PC-9 (cell line): ENCODE measurements at places on chromosomes 1 and 21. TPM values are rescaled to one million over a fixed set of nuclear protein-coding genes. Genes with fewer than 3 reads are reported as not detected.

- H3K36me3 ChIP-seq, result 0 out of 2 replicates have a peak, but pooled peaks cover 15% of the 10 kb centered on the region
- no peak overlapping the region for H3K27ac ChIP-seq
- no peak overlapping the region for H3K4me3 ChIP-seq
- DNase-seq, result no peak
These were observed 35.1 kb downstream of the UAP1 start for GRCh38 chr1:162596514-162597170.

Gene ACTN2
- not detected in 2 replicates for total RNA-seq

DNA sequence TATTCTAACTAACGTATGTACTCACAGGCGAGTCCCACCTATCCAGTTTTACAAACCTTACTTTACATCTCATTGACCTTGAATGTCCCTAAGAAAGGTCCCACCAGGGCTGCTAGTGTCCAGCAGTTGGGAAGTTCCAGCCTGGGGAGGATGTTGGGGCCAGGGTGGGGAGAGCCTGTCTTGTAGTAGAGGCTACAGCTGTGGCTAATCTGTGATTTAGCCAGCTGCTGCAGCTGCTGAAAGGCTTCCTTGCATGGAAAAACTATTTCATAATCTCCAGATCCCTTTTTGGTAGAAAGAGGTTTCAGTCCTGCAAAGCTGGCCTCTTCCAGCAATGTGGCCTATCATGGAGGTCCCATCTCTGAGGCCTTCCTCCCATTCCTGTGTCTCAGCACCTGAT is 23.1 kb downstream of the TNN start:
- H3K27me3 ChIP-seq, result peaks cover 3% of the 10 kb centered on the region
- no peak overlapping the region for H3K27ac ChIP-seq
- no peak overlapping the region for H3K4me3 ChIP-seq
- no peak for DNase-seq
- H3K4me1 ChIP-seq, result no peaks in the 10 kb centered on the region
- H3K36me3 ChIP-seq, result no peaks in the 10 kb centered on the region

DNA sequence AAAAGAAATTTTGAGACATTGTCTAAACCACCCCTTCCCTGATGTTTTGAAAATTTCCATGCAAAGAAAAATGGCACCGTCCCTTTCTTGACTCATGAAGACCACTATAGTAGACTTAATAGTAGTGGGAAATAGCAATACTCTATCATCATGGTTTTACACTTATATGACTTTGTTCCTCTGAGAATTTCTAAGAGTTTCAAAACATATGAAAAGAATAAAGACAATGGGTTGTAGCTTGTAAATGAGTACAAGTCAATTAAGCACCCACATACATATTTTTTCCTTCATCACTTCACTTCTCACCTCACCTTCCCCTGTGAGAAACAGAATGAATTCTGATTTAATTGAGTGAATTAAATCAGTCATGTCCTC is 151.7 kb downstream of the LYPLAL1 start:
- H3K4me3 ChIP-seq, result no peak overlapping the region
- H3K27me3 ChIP-seq, result no peaks in the 10 kb centered on the region
- peaks cover 31% of the 10 kb centered on the region for H3K4me1 ChIP-seq
- H3K36me3 ChIP-seq, result no peaks in the 10 kb centered on the region
- no peak for DNase-seq

DNA sequence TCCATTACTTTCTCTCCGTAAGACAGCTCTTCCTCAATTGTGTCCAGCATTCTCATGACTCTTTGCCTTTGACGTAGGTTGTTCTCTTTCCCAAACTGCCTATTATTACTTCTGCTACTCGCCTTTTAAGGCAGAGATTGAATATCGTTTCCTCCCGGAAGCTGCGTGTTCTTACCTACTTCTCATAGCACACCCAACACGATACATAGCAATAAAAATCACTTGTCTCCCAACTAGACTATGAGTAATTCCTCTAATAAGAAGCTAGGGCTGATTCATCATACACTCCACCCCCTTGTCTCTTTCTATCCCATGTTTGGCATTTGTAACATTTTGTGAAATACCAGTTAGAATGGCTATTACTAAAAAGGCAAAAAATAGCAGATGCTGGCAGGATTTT is 55.8 kb upstream of the SGIP1 start:
- no peaks in the 10 kb centered on the region for H3K36me3 ChIP-seq
- H3K4me1 ChIP-seq, result no peaks in the 10 kb centered on the region
- DNase-seq, result no peak
- no peaks in the 10 kb centered on the region for H3K27me3 ChIP-seq
- H3K27ac ChIP-seq, result no peak overlapping the region
- H3K4me3 ChIP-seq, result no peak overlapping the region

Gene SHISAL2A
- total RNA-seq, result not detected in 2 replicates

- DNase-seq, result peak; percentile 28
- no peak overlapping the region for H3K27ac ChIP-seq
- H3K4me3 ChIP-seq, result no peak overlapping the region
- no peaks in the 10 kb centered on the region for H3K36me3 ChIP-seq
- no peaks in the 10 kb centered on the region for H3K27me3 ChIP-seq
- peaks cover 15% of the 10 kb centered on the region; the same call in 1 of the 2 replicates for H3K4me1 ChIP-seq
These were observed 156.2 kb upstream of the SPAG17 start for GRCh38 chr1:118340928-118341910.

Gene IFI44L
- 0.40 and 0.70 TPM in 2 replicates for total RNA-seq

DNA sequence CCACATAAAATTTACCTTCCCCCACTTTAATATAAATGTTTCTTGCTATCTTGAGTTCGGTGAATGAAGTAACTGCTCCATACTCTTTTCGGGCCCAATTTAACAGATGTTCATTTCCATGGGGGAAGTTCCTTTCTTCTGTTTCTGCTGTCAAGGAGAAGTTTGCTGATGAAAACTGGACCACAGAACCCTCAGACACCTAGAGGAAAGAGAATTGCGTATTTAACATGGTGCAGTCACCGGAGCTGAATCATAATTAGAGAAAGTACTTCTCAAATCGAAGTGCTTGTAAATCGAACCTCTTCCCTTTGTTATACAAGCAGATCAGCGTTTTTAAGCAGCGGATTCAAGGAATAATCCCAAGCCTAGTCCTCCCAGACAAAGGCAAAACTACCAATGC is 151.2 kb downstream of the TGFBR3 start:
- no peak for DNase-seq
- H3K4me3 ChIP-seq, result no peak overlapping the region
- H3K27ac ChIP-seq, result no peak overlapping the region
- no peaks in the 10 kb centered on the region for H3K27me3 ChIP-seq
- peaks cover 94% of the 10 kb centered on the region for H3K4me1 ChIP-seq
